ENCODE measurements at places on chromosomes 13 and 19. TPM values are rescaled to one million over a fixed set of nuclear protein-coding genes. Genes with fewer than 3 reads are reported as not detected.

ZIM2 gene
- not detected for total RNA-seq

C19orf44 gene
- total RNA-seq: 4.1 TPM

CYP2A6 gene
- total RNA-seq: 0.16 TPM

ZNF418 gene
- total RNA-seq: 2.4 TPM

PDX1 gene
- total RNA-seq: not detected

MYBPC2 gene
- 423 TPM for total RNA-seq

SCEL gene
- not detected for total RNA-seq

ZNF763 gene
- total RNA-seq: 0.52 TPM

TMIGD2 gene
- total RNA-seq: not detected

GTF3A gene
- 179 TPM for total RNA-seq

WDR87 gene
- total RNA-seq: not detected

KDM4B gene
- total RNA-seq: 40.9 TPM

FXYD3 gene
- total RNA-seq: 13.4 TPM

SHANK1 gene
- 0.68 TPM for total RNA-seq

STOML3 gene
- total RNA-seq: not detected

ASPDH gene
- total RNA-seq: not detected

IPO5 gene
- 177 TPM for total RNA-seq

CD177 gene
- total RNA-seq: 2.9 TPM

ZNF69 gene
- 0.22 TPM for total RNA-seq

PSPC1 gene
- total RNA-seq: 45.0 TPM

TPT1 gene
- total RNA-seq: 5,655 TPM

CGB3 gene
- not detected for total RNA-seq

HIF3A gene
- 5.9 TPM for total RNA-seq

STARD13 gene
- 9.1 TPM for total RNA-seq

Data from gastrocnemius medialis (tissue), 4 donors.